ENCODE measurements at places on chromosomes 5 and 9. TPM values are rescaled to one million over a fixed set of nuclear protein-coding genes. Genes with fewer than 3 reads are reported as not detected.

The PDE8B gene
- not detected for total RNA-seq

The SPRY4 gene
- total RNA-seq: 0.20 TPM

The ZDHHC11 gene
- 2.2 TPM for total RNA-seq

DNA sequence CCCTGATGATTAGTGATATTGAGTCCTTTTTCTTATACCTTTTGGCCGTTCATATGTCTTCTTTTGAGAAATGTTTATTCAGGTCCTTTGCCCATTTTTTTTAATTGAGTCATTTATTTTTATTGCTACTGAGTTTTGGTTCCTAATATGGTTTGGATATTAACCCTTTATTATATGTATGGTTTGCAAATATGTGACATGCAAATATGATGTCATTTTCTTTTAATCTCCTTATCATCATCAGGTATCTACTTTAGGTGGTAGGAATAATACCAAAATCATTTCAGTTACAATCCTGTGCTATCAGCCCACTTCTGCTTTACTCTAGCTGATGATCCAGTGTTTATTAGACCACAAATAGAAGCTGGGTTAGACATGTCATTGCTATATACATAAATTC, 102.3 kb upstream of the TRPC7 start:
- no peak for DNase-seq
